ENCODE measurements at places on chromosomes 1 and 21.

GRCh38 chr1:10973552-10973951 is 38.9 kb upstream of the TARDBP start:
- no peak overlapping the region for H3K27ac ChIP-seq
- peaks cover 10% of the 10 kb centered on the region for H3K4me1 ChIP-seq
- no peak for DNase-seq

GRCh38 chr1:236860101-236860500 is 65.0 kb downstream of the MTR start:
- H3K36me3 ChIP-seq, result peaks cover 10% of the 10 kb centered on the region
- H3K27ac ChIP-seq, result no peak overlapping the region
- no peak overlapping the region for H3K4me3 ChIP-seq

DNA sequence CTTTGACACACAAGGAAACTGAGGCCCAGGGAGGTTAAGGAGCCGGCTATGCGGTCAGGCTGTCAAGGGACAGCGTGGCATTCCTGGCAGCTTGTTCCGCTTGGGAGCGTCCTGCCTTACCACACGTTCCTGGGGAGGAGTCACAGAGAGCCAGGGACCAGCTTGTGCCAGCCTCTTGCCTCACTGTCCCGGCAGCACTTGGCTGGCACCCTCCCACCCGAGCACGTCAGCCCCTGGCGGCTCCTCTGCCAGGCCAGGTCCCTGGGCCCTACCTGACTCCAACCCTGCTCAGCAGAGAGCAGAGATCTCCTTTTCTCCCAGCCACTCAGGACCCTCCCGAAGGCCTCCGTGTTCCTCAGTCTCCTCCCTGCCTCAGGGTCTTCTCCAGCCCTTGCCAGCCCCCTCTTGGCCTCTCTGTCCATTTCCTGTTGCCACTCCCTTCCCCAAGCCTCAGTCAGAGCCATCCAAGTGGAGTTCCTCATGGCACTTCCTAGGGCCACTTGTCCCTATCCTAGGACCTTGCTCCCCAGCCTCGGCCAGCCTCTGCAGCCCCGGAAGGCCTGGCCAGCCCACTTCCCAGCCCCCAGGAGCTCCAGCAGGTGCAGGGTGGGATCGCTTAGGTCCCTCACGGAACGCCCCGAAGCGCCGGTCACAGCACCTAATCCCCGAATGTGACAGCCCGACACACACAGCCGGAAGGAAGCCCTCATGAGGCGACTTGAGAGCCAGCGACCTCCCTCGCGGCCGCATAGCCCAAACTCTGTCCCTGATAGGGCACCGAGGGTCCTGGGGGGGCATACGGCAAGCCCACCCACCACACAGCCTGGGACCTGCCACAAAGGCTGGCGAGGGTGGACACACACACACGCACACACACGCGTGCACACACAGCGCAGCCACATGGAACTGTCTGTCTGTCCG is 130.3 kb downstream of the CASZ1 start:
- DNase-seq, result peak; percentile 58
- H3K27me3 ChIP-seq, result no peaks in the 10 kb centered on the region
- H3K4me1 ChIP-seq, result peaks cover 70% of the 10 kb centered on the region
- H3K27ac ChIP-seq, result peak overlapping the region; percentile 90
- peaks cover 3% of the 10 kb centered on the region for H3K36me3 ChIP-seq

GRCh38 chr1:116755681-116756080 is 1.5 kb downstream of the CD2 start:
- no peaks in the 10 kb centered on the region for H3K4me1 ChIP-seq
- no peaks in the 10 kb centered on the region for H3K27me3 ChIP-seq
- DNase-seq, result no peak
- no peaks in the 10 kb centered on the region for H3K36me3 ChIP-seq
- H3K4me3 ChIP-seq, result peak overlapping the region; percentile 46

DNA sequence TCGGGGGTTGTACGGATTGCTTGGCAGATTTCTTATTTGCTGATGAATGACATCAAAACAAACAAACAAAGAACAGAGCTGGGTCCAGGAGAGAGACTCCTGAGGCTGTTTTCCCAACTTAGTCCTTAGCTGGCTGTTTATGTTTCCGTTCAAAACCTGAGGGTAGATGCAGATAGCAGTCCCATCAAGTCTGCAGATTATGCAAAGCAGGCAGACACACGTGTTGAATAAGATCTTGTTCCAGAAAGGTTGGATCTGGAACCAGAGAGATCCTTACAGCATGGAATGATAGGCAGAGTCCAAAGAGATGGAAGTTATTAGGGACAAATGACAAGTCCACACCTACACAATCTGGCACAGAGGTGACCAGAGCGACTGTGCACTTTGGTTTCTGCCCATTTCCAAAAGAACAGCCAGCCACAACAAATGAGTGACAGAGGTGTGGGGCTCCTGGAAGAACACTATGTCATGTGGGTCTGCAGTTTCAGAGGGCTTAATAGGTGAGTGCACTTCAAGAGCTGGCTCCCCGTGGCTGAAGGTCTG is 65.5 kb downstream of the MAN1C1 start:
- no peak for DNase-seq
- H3K4me3 ChIP-seq, result no peak overlapping the region
- H3K36me3 ChIP-seq, result no peaks in the 10 kb centered on the region
- peaks cover 27% of the 10 kb centered on the region for H3K4me1 ChIP-seq
- H3K27ac ChIP-seq, result no peak overlapping the region
- H3K27me3 ChIP-seq, result no peaks in the 10 kb centered on the region

Data from thoracic aorta (tissue), 2 donors.